ENCODE measurements at places on chromosomes 3 and 15. TPM values are rescaled to one million over a fixed set of nuclear protein-coding genes. Genes with fewer than 3 reads are reported as not detected.

The WNT7A gene
- total RNA-seq: not detected

The PP2D1 gene
- total RNA-seq: not detected

The TMEM207 gene
- not detected for total RNA-seq

The ATP10A gene
- 2.6 TPM for total RNA-seq

The IL17RC gene
- 84.5 TPM for total RNA-seq

The HYKK gene
- total RNA-seq: 3.3 TPM
